ENCODE measurements at places on chromosomes 5 and 9. TPM values are rescaled to one million over a fixed set of nuclear protein-coding genes. Genes with fewer than 3 reads are reported as not detected.

The KLF4 gene
- 34.7 TPM for total RNA-seq

The RHOBTB3 gene
- 349 TPM for total RNA-seq

The LVRN gene
- total RNA-seq = under 0.01 TPM

The IFNA2 gene
- not detected for total RNA-seq

The FOXD4L4 gene
- total RNA-seq = under 0.01 TPM

The IL3 gene
- total RNA-seq = not detected

The MLANA gene
- under 0.01 TPM for total RNA-seq
